Activated CD4-positive, alpha-beta T cell treated with anti-CD3 and anti-CD28 coated beads, Interleukin-2, amount 10 ng/mL, durations not matched to agents 24 days and 14 days (primary cell): ENCODE measurements at places on chromosomes 2 and 18. TPM values are rescaled to one million over a fixed set of nuclear protein-coding genes. Genes with fewer than 3 reads are reported as not detected.

The TNFAIP6 gene
- not detected in 2 replicates for total RNA-seq

The ERFE gene
- 0.24 and 0.37 TPM in 2 replicates for total RNA-seq

The NEU2 gene
- total RNA-seq: not detected in 2 replicates

The CDH7 gene
- total RNA-seq: not detected in 2 replicates

The MRPL33 gene
- total RNA-seq: 59.0 and 59.6 TPM in 2 replicates

The ICOS gene
- 111 and 114 TPM in 2 replicates for total RNA-seq

The CD8B2 gene
- 0.09 and 0.12 TPM in 2 replicates for total RNA-seq

The DSG2 gene
- 0.33 and 0.47 TPM in 2 replicates for total RNA-seq

DNA sequence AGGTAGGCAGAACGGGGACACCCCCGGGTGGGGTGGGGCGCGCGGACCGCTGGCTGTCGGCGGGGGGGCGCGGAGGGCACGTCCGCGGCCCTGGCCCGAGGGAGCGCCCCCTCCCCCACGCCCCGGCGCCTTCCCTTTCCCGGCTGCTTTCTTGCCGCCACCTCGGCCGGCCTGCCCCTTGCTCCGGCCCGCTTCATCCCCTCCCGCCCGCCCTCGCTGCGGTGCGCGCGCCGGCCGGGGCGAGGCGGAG, 443 bp downstream of the VAPA start:
- no peak for DNase-seq

DNA sequence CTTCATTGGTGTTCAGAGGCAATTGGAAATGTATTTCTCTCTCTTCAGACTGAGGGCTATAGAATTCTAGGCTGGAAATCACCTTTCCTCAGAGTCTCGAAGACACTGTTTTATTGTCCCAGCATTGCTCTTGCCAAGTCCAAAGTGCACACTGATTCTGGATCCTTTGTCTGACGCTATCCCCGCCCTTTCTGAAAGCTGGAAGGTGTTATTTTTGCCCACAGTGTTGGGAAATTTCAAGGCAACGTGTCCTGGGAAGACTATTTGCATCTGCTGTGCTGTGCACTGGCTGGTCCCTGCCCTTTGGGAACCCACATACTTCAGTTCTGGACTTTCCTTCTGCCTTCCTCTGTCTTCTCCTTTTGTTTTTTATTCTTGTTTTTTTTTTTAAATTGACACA, 190.8 kb downstream of the SH3BP4 start:
- no peak for DNase-seq

DNA sequence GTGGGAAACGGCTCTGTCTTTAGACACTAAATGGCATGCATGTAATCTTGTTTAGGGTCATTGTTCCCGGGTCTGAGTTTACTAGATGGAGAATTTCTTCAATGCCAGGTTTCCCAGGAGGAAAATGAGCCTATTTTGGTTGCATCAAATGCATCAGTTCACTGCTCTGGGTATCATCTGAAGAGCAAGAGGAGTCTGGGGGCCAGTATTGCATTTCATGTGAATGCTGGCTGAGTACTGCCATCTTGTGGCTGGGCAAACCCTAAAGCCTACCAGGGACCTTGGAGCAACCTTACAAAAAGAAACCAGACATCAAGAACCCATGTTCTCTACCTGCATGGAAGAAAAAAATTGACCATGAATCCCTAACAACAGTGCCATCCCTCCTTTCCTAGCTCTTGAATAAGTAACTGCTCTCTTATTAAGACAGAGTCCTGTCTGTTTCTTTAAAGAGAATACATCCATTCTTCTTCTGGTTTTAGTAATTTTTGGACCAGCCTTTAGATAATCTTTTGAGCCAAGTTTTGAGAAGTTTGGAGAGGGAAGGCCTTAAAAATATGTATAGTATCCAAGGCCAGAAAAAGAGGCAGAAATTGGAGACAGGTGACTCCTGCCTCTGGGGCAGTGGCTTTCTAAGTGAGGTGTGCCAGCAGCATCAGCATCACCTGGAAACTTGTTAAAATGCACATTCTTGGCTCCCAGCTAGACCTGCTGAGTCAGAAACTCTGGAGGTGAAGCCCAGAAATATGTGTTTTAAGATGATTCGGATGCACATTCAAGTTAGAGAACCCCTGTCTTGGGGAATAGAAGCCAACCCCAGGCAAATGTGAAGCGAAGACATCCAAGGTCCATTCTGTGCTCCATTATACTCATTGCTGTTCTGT, 261.0 kb upstream of the CXCR4 start:
- peak; percentile 93 for DNase-seq

DNA sequence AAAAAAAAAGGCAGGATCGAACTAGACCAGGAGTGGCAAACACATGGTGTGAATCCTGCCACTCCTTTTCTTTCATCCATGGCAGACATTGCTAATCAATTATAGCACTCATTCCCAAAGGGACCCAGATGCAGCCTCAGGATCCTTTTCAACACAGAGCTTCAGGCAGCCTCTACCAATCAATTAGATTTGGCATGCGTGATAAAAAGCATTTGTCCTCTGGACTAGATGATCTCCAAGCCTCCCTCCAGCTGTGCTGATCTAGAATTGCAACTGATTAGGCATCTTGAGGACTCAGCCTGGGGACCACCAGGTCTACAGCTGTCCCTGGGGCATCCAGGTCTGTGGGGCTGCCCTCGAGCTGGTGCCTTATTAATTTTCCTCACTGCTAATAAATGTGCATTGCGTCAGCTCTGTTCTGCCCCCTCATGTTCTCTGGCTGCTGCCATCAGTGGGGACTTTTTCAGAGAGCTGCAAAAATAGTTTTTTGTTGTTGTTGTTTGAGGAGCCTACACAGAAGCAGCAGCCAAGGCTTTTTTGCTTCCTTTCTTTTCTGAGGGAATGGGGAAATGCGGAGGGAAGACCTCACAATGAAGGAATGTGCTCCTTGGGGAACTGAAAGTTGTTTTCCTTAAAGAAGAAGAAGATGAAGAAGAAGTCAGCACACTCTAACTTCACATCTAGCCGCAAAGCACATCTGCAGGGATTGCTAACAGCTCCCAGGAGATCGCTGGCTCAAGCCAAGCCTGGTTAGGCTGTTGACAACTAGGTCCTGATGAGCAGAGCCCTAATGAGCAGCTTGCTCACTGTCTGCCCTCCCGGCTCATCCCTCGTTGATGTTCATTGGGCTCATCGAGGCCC, 8.8 kb upstream of the ATOH8 start:
- no peak for DNase-seq

- DNase-seq: no peak
These were observed 280.3 kb upstream of the ATP5MC3 start for GRCh38 chr2:175461839-175462238.

- DNase-seq: peak; percentile 55
These were observed 128.2 kb upstream of the CXCR4 start for GRCh38 chr2:136246086-136246669.

GRCh38 chr2:173681881-173682650, 283.1 kb downstream of the SP3 start:
- no peak for DNase-seq

DNA sequence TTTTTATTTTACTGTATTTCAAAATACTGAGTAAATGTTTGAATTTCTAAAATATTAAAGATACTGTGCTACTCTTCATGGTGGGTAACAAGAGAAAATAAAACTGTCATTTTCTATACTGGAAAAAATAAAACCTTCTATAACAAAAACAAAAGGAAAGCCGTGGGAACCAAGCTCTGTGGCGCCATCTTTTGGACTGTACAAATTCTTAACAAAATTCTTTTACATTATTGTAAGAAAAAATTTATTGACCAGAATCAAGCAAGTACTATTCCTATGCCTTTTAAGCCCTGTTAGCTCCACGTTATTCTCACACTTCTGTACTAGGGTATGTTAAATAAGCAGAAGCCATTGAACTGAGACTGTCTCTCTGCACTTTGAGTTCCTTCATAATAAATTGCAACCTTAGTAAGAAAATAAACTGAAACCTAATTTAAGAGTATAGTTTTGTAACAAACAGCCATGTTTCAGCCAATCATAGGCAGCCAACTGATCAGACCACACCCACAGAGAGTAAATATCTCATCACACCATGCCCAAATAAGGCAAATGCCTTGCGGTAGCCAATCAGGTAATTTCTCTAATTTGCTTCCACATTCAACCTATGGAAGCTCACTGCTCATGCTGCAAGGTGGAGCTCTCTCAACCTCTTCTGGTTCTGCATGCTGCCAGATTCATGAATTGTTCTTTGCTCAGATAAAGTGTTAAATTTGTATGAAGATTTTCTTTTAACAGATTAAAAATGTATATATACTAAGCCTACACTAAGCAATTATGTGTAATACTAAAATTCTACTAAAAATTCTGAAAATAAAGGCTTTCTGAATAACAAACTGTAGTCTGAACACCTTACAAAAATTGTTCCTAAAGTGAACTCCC, 42.2 kb downstream of the HIBCH start:
- DNase-seq: peak; percentile 67
